ENCODE measurements at places on chromosomes 3 and 15.

DNA sequence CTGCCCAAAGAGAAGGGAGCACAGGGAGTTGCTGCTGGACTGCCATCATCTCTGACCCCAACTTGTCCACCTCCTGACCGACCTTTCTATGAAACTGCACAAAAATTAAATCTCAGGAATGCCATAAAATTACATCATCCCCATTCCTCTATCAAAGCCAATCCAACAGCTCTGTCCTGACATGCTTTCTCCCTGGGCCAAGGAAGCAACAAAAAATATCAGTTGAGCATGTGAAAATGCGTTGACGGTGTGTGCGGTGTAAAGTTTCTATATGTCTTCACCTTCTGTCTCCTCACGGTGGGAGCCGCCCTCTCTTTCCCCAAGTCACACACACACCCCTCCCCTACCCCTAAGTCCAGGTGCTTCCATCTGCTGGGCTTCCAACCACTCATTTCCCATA, 3.6 kb upstream of the ZNF774 start:
- no peak for DNase-seq

DNA sequence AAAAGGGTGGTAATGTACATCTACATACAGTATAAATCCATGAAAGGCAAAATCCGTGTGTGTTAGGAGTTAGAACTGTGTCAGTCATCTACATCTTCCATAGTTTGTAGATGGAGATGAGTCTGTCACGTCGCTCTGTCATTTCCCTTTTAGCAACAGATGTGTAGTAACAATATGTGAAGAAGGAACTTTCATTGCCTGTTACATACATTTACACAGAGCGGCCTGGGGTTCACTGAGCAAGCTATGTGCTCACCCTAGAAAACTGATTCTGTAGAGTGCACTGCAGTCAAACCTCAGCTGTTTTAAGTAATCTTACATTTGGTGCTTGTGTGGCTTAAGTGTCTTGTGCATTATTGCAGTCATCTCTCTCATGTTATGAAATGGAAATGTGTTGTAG, 41.6 kb upstream of the AP3B2 start:
- DNase-seq = no peak

DNA sequence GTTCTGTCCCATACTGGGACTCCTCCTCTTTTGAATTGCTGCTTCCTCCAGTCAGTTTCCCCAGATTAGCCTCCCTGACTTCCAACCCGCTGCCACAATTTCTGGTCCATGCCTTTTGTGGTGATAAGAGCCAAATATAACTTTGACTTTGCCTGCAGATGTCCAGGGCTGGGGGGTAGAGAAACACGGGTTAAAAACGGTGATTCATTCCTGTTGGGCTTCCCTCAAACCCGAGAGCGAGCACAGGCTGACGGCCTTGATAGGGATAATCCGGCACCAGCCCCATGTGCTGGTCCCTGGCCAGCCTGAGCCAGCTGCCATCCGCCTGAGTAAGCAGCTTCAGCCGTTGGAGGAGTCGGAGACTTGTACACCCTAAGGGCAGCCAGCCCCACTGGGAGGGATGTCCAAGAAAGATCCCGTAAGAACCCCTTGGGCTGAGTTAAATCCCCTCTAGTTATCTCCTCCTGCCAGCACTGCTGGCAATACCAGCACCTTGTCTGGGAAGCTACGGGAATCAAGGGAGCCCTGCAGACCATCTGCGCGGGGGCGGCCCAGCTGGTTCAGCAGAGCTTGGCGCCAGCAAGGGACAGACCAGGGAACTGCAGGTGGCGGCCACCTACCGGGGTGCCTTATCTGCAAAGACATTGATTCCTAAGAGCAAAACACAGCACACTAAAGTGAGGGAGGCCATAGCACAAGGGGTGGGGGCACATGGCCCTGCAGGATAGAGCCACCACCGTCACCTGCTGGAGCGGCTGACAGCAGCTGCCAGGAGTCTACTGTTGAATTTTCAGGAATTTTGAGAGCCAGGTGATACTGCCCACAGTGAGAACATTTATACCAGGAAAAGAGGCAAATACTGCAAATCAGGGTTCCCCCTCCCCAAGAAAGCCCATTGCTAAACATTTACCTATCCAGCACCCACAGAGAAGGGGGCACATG, 18.1 kb downstream of the CSPG4 start:
- peak; percentile 67 for DNase-seq

GRCh38 chr3:37375184-37376127, 201.1 kb upstream of the LRRFIP2 start:
- no peak for DNase-seq

DNA sequence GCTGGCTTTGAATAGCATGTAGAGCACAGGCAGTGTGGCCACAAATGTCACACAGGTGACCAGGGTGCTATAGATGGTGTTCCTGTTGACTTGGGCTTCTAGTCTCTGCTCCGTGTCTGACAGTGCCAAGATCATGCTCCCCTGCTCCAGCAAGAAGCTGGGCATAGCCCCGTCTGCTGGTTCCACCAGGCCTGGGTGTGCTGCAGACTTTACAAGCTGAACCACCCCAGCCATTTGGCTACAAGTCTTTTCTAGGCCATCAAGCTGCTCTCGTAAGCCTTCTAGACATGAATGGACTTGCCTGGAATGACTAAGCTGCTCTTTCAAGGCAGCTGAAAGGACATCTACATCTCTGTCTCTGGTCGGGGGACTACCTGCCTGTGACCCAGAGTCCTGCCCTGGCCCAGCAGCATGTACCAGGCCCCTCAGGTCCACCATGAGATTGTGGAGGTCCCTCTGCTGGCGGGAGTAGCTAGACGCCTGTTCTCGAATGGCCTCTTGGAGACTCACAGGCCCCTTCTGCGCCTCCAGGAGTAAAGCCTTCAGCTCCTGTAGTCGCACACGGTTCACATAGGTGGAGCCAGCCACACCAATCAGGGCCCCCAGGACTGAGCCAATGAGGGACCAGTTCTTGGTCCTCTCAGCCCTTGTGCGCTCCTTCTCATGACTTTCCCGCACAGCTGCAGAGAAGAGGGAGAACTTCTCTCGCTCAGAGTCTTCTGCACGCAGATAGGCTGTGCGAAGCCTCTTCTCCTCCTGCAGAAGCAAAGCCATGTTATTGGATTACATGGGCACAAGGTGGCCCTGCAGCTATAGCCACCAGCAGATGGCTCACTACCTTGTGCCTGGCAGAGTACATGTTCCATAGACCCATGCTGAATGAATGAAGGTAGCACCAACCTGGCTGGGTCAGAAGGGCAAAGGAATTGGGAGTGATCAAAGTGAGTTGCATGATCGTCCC, 2.8 kb upstream of the PLXNB1 start:
- DNase-seq = no peak

DNA sequence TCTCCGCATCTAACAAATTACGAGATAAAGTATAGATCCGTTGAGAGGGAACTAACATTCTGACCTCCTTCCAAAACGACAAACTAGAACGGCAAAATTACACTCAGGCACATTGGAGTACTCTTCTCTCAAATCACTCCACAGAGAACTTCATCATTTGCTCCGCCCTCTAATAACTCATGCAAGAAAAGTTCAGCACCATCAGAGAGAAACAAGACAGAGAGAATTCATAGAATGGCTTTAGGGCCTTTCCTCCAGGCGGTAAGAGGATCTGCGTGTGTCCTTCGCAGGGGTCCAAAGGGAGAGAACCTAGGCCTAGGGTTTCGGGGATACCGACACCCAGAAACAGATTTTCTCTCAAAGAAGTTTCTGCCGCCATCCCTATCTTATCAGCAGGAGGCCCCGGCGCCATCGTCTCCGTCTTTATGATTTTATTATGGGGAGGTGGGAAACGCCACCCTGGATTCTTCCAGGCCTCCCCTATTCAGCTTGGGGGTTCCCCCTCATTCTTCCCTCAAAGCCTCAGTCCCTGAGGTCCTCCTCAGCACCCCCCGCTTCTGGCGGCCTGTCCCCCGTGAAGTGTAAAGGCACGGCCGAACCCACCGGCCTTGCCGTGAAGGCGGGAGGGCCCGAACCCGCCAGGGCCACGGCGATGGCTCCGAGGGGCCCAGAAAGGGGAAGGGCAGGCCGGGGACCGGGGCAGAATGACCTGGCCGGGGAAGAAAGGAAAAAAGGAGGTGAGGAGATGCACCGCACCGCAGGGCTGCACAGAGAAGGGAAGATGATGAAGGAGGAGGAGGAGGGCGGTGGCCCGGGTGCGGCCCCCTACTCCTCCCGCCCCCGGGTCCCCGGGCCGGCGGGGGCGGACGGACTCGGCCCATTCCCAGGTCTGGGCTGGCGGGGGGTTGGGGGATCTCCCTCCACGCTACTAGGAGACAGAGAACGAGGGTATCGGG, 768 bp downstream of the UBXN7 start:
- peak; percentile 23 for DNase-seq

DNA sequence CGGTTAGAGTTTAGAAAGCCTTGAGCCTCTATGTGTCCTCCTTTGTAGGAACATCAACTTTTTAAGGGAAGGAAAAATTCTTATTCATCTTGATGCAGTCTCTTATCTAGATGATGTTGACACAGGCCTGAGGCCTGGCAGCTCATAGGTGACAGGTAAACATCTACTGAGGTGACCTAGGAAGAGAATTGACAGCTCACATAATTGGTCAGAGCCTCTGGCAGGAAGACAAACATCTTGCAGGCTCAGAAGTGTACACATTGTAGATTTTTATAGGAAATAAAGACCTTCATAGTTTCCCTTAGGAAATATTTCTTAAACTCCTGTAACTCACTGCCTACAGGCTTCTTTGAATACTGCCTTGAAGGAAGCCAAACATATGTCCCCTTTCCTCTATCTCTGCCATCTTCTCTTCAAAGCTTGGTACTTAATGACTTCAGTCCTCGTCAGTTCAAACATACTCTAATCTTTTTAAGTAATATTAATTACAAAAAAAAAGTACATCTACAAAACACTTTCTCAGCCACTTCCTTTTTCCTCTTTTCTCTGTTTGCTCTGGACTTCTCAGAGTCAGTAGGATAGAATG, 341.3 kb downstream of the TBL1XR1 start:
- no peak for DNase-seq

DNA sequence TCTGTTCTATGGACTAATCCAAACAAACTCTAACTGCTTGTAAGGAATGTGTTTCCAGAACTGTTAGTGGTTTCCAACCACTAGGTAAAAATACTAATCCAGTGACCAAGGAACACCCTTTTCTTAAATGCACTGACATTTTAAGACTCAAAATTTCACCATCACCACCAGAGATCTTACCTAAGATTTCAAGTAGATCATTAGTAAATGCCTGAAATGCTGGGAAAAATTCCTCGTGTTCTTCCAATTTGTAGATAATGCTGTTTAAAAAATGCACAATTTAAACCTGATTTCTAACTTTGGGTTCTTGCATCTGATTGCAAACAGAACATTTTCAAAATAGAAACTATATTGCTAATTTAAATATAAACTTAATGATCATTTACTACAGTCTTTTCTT, 63.4 kb downstream of the ESYT3 start:
- no peak for DNase-seq

DNA sequence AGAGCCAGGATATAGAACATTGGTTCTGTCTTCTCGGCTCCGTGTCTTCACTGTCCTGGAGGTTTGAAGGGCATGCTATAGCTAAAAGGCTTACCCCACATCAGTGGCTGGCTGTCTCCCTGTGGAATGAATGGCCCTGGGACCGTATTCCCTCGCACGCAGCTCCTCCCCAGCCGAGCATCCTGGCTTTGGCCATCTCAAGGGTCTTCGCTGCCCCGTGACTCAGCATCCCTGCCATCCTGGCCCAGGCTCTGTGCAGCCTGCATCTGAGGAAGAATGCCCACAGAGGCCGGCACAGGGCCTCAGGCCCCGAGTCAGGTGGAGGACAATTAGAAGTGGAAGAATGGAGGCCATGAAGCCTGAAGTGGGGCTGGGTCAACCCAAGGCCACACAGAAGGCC, 11.0 kb downstream of the LOXL1 start:
- DNase-seq = no peak

DNA sequence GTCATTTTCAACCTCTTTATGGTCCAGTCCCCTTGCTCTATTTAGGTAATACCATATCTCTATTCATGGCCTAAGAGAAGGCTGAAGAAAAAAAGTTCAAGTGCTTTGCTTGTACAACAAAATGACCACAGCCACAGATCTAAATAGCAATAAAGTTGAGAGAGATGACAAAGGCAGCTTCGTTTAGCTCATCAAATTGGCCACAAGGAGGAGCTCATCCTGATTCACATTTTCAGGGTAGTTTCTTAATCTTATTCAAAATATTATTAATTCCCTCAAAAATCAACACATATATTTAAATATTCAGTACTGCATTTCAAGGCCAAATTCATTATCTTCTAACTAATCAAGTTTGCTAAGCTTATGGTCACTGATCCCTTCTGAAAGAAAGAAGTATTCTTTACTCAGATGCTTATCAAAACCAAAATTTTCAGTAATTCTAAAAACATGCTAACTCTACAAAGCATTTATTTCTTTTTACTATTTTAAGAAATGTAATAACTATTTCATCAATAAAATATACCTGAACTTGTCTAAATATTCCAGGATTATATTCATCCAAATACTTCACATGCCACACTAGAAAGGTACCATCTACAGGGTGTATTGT, 85.5 kb downstream of the DMXL2 start:
- peak; percentile 13 for DNase-seq

DNA sequence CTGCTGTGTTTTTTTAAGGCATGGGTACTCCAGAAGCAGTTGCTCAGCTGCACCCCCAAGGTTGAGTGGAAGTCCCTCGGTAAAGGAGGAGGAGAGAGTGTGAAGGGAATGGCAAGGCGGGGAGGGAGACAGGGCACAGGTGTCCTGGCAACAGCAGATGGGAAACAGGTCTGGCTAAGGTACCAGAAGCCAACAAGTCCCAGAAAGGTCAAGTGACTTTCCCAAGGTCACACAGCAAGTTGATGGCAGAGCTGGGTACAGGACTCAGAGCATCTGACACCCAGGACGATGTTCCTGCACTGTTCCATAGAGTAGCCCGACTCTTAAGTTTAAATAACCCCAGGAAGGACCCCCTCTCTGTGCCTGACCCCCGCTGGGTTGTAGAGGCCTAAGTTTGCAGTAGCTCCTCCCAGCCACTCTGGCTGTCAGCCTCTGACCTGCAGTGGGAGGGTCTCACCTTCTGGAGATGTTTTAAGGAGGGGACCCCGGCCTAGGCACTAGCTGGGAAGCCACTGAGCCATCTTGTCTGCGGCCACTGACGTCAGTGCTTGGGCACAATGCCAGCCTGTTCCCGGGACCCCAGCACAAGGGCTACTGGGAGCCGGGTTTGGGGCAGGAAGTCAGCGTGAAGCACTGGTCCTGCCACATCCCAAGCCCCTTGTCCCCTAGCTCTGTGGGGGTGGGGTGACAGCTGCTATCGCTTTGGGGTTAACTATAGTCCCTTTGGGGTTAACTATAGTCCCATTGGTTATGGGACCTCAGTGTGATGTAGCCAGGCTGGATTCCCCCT, 10.5 kb downstream of the CSK start:
- DNase-seq = no peak

DNA sequence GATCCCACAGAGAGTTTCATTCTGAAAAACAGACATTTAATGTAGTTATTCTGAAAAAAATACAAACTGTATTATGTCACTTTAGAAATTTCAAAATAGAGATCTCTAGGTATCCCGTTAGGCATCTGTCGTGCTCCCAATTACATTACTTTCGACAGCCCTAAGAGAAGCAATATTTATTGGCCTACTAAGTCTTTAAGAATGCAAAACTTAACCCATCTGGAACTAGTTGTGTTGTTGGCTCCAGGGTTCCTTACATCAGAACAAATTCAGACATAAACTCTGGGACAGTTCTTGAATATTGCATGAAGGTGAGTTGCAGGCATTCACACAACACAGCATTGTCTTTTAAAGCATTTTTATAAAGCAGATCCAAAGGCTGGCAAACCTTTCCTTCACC, 498.4 kb downstream of the FHIT start:
- DNase-seq = no peak

- no peak for DNase-seq
Measured at GRCh38 chr3:193701953-193702635, 109.1 kb downstream of the OPA1 start.

GRCh38 chr3:183259621-183260020, 6.6 kb downstream of the B3GNT5 start:
- DNase-seq = no peak
